ENCODE measurements at places on chromosomes 2 and 18. TPM values are rescaled to one million over a fixed set of nuclear protein-coding genes. Genes with fewer than 3 reads are reported as not detected.

Gene RAX
- not detected for total RNA-seq

Gene TDRD15
- total RNA-seq, result not detected

Gene NCOA1
- 46.9 TPM for total RNA-seq

Gene SERPINB4
- not detected for total RNA-seq

Gene NT5DC4
- not detected for total RNA-seq

Gene LRRTM4
- 0.41 TPM for total RNA-seq

Gene ALPI
- not detected for total RNA-seq

Gene UCN
- 2.8 TPM for total RNA-seq

Gene SERPINB12
- total RNA-seq, result not detected

Gene UXS1
- 64.8 TPM for total RNA-seq

Gene SH3YL1
- 48.3 TPM for total RNA-seq

Gene IL18R1
- total RNA-seq, result 26.5 TPM

Gene NEU2
- total RNA-seq, result not detected

Gene DTNA
- 21.8 TPM for total RNA-seq

Gene GAREM1
- total RNA-seq, result 11.5 TPM

Gene AP1S3
- 16.8 TPM for total RNA-seq

Gene TSPYL6
- not detected for total RNA-seq

Gene CDCA7
- total RNA-seq, result 4.1 TPM

Gene AGAP1
- total RNA-seq, result 33.4 TPM

Gene CDH7
- total RNA-seq, result not detected

Gene MYO5B
- 31.6 TPM for total RNA-seq

Gene GAL3ST2
- total RNA-seq, result not detected

Gene GRB14
- 8.9 TPM for total RNA-seq

Gene SPC25
- 0.38 TPM for total RNA-seq

Gene TUBA4B
- not detected for total RNA-seq

Gene LAPTM4A
- total RNA-seq, result 245 TPM

Gene EIPR1
- 16.6 TPM for total RNA-seq

Gene SGPP2
- total RNA-seq, result 38.1 TPM

Gene ZNF385B
- total RNA-seq, result 62.3 TPM

Gene KRCC1
- 18.9 TPM for total RNA-seq

Gene NDC80
- total RNA-seq, result 0.69 TPM

Gene SERPINB3
- total RNA-seq, result not detected

Gene CACNB4
- total RNA-seq, result 15.3 TPM

Gene ZBTB7C
- total RNA-seq, result 17.7 TPM

Gene COA5
- total RNA-seq, result 26.6 TPM
